ENCODE measurements at places on chromosomes 16 and 17.

DNA sequence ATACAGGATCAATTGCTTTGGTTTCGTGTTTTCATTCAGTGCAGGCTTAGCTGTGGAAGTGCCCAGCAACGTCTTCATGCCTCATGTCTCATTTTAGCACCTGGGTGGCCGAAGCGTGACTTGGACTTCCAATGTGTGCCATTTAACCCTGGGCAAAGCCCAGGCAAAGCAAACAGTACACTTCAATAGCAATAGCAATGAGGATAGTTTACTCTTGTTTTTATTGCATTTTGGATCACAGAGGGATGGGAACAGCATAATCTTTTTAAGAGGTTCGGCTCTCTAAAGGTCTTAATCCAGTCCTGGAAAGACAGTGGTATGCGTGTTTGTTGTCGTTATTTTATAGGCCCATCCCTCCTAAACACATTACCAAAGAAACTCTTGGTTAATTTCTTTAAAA lies 86.2 kb downstream of the HS3ST3B1 start:
- DNase-seq, result no peak

DNA sequence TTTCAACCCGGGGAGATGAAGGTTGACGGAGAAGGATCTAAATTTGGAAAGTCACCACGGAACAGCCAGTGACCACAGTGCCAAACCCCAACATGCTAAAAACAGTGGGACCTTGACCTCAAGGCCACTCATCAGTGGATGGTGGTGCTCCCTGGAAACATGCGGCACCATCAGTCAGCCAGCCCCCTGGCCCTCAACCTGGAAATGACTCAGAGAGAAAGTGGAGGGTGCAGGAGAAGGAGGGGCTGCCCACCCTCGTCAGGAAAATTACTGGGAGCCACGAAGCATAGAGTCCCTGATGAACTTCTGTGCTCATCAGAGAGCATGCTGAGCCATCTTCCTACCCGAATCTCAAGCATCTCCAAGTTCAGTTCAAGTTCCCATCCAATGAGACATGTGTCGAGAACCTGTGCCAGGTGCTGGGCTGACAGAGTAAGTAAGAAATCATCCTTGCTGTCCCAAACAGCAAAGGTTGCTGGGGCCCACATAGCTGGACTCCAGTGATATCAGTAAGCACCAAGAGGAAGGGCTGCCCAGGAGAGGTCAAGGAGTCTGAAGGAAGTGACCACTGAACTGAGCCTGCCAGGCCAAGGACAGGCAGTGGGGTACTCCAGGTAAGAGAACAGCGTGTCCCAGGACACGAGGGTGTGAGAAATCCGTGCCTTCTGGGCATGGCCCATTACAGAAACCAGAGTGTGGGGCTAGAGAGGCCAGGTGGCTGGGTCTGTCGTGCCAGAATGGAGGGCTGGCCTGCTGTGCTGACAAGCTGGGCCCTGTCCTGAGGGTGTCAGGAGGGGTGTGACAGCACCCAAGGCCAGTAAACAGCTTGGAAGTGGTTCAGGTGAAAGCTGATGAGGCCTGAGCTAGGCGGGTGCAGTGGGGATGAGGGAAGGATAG lies 5.2 kb downstream of the PECAM1 start:
- peak; percentile 78 for DNase-seq

GRCh38 chr16:87216841-87217275 lies 100.3 kb downstream of the C16orf95 start:
- no peak for DNase-seq

DNA sequence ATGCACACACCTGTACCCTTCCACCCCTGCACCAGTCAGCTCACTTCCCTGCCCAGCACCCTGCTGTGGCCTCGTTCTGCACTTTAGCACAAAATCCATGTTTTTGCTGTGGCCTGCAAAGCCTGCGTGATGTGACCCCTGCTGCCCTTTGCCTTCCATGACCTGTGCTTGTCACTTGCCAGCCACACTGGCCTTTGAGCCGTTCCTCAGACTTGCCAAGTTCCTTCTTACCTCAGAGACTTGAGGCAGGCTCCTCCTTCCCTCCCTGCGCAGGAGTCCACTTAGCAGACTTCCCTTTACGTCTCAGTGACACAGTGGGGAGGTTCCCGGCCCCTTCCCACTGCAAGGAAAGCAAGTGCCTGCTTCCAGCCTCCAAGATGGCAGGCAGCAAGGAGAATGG lies 134.7 kb downstream of the SNX29 start:
- no peak for DNase-seq

All from fibroblast of skin of abdomen (primary cell).